Stimulated activated CD8-positive, alpha-beta memory T cell treated with anti-CD3 and anti-CD28 coated beads, Interleukin-4, amount 100 ng/mL, for 4 hours (primary cell): ENCODE measurements at places on chromosomes 1 and 21.

DNA sequence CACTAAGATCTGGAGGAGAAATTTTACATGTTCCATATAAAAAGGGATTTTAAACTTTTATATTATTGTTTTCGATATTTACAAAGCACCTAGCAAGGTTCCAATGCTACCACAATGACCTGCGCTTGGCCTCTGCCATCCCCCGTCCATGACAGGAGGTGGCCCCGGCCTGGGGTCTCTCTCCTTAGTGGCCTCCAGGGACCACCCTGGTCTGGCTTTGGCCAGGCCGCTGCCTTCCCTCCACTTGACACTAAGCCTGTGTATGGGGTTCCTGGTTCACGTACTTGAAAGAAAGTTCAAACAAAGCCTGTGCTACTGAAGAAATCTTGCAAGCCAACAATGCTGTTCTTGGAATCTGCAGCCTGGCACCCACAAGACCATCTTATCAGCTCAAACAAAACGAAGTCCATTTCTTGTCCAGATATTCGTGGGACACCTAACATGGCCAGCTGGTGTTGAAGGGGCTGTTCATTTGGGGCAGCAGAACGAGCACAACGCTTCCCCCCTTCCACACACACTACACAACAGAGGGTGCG lies 12.8 kb downstream of the PRDM15 start:
- no peak for DNase-seq

DNA sequence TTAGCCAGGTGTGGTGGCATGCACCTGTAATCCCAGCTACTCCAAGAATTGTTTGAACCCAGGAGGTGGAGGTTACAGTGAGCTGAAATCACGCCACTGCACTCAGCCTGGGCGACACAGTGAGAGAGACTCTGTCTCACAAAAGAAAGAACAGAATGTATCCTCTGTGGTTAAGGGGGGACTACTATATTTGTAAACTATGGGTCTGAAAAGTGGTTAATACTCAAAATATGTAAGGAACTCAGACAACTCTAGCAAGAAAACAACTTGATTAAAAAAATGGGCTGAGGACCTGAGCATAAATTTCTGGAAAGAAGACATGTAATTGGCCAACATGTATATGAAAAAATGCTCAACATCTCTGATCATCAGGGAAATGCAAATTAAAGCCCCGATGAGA lies 11.2 kb downstream of the FNBP1L start:
- DNase-seq, result no peak

DNA sequence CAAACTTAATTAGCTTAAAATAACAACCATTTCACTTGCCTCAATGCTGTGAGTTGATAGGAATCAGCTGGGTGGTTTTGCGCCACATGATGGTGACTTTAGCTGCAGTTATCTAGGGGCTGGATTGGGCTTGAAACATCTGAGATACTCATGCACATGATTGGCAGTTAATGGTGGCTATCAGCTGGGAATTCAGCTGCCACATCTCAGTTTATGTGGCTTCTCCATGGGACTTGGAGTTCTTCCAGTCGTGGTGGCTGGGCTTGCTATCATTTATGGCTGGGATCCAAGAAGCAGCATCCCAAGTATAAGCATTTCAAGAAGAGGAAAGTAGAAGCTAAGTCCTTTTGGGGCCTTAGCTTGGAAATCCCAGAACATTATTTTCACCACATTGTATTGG lies 36.4 kb downstream of the PDC start:
- no peak for DNase-seq

- no peak for DNase-seq
Observed at GRCh38 chr21:41562101-41563000, 54.4 kb upstream of the TMPRSS2 start.

DNA sequence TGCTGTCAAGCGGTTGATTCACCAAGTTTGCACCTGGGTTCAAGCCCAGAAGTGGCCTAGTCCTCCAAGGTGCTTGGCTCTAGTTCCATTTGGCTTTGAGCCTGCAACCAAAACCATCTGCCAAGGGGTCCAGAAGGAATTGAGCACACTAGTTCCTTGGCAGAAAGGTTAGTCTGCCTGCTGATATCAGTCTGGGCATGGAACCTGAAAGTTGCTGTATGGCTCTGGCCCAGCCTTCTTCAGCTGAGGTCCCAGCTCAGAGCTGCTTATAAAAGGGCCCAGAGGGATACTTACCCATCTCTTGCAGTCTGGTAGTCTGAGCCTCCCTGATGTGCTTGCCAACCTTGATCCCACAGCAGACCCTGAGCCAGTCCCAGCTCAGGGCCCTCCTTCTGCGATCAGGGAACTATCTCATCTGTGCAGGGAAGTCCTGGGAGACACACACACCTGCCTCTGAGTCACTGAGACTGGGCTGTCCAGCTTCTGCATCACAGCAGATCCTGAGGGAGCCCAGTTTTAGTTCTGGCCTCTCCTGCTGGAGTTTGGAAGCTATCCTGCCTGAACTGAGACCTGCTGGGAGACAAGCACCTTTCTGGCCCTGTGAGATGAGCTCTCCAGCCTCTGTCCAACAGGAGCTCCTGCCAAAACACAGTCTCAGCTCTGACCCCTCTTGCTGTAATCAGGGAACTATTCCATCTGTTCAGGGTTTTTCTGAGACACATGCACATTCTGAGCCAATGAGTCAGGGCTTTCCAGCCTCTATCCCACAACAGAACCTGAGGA lies 75.8 kb downstream of the CTH start:
- DNase-seq, result no peak

DNA sequence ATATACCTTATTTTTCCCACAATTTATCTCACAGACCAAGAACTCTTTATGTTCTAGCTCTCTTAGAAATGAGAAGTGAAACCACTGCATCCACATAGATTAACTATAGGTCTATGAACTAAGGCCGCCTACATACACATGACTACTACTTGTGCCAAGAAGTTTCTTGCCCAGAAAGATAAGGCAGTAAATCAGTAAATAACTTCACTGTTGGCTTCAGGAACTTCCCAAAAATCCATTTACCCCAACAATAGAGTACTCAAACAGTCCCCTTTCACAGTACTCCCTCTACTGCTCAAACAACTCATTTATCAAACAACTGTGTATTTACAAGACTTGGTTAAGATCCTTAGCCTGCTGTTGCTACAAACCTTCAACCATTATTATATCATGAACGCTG lies 96.5 kb downstream of the NME7 start:
- no peak for DNase-seq

- DNase-seq, result no peak
Observed at GRCh38 chr1:177514207-177514606, 343.4 kb downstream of the BRINP2 start.

- no peak for DNase-seq
Observed at GRCh38 chr1:194795917-194796593, 1609.6 kb upstream of the B3GALT2 start.

DNA sequence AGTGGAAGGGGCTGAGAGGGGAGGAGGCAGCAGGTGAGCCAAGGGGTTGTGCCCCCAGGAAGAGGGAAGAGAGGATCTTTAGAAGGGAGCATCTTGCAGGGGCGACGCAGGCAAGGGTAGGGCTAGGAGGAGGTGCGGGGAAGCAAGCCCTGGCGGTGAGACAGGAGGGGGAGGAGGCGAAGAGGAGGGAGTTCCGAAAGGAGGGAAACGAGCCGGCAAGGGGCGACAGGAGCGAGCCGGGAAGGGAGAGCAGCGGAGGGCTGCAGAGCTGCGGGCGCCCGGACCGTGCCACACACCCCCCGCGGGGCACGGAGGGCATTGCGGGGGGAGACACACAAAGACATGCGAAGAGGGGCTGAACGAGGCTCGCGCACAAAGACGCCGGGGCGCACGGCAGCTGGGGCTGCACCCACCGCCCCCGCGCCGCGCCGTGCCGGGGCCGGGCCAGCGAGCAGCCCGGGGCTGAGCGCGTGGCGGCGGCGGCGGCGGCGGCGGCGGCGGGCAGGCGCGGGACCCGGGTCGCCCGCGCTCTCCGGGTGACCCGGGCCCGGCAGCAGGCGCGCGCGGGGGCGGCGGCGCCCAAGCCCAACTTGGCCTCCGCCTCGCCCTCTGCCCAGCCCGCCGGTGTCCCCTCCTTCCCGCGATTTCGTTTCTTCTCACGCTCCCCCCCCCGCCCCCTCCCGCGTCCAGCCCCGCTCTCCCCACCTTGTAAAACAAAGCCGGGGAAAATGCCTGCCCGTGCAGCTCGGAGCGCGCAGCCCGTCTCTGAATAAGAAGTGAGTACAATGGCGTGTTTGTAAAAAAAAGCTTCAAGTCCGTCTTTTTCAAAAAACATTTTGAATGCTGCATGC lies at the start of gene KCNK2:
Gene KCNK2, plus strand, starts transcription at position 206 of the 851 bp plus-strand sequence. CDS start 649 bp downstream, outside the sequence.
- no peak for DNase-seq

GRCh38 chr1:228022571-228023293 lies 15.9 kb downstream of the WNT3A start:
- no peak for DNase-seq

DNA sequence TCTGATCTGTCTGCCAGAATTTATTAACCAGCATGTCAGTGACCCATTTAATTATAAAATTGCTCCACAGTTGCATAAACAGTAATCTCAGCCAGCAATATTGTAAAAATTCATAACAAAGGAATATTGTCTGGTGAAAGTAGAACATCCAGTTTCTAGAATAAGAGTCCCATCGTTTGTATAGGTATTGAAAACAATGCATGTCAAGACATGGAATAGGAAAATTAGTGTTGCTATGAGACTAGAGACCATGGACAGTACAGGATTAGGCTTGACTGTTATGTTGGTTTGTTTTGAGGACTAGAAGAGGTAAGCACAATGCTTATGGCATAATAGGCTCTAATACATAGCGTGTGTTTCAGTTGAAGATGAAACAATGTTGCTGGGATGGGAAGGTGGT lies 37.1 kb downstream of the ATF6 start:
- no peak for DNase-seq

DNA sequence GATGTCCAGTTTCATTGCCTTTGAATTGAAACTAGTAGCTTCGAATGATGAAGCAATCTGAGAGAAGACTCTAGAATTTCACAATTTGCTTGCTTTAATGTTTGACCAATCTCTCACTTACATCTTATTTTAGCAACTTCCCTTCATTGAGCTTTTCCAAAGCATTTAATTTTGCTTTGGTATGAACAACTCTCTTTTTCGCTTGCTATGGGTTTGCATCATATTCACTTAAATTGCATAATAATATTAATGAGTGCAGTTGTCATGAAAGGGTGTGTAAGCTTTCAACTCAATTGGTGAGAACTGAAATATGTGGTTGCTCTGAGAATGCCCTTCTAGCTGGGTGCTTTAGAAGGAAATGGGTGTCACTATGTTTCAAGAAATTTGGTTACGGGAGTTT lies 309.2 kb downstream of the HLX start:
- no peak for DNase-seq

GRCh38 chr1:153652805-153653500 lies 5.5 kb upstream of the SNAPIN start:
- no peak for DNase-seq

GRCh38 chr1:27374362-27375086 lies at the start of gene FCN3:
Gene FCN3, minus strand, starts transcription at chr1:27374824. Its CDS starts 6 bp downstream, at chr1:27374818.
- DNase-seq, result no peak

DNA sequence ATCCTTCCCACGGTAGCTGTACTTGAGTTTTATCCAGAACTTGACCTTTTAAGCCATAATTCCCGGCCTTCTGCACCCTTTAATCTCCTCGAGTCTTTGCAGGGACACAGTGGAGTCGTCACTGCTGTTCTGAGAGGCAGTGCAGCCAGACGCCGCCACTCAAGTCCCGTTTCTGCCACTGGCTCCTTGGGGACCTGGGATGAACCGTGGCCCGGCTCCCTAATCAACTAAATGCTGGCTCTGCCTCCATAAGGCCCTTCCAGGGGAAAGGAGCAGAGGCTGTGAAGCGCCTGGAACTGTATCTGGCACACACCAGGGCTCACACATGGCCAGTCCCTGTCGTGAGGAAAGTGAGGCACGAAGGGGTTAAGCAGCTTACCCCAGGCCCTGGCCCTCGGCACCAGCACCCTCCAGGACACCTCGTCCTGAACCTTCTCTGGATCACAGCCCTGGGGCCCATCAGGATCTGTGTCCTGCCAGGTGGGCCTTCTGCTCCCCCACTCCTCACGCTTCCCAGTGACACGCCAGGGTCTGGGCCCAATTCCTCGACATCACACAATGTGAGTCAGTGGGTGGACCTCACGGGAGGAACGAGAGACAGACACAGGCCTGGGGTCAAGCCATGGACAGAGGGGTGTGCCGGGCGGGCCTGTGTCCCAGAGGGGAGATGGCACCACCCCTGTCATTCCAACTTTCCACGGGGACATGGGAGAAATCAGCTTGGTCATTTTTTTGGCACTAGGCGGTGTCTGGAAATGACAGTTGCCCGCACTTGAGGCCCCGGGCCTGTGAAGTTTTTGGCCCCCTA lies 23.5 kb upstream of the C1orf174 start:
- DNase-seq, result no peak

GRCh38 chr1:86259390-86259789 lies 102.8 kb upstream of the COL24A1 start:
- no peak for DNase-seq

- no peak for DNase-seq
Observed at GRCh38 chr21:28805885-28806284, 186.8 kb downstream of the LTN1 start.

DNA sequence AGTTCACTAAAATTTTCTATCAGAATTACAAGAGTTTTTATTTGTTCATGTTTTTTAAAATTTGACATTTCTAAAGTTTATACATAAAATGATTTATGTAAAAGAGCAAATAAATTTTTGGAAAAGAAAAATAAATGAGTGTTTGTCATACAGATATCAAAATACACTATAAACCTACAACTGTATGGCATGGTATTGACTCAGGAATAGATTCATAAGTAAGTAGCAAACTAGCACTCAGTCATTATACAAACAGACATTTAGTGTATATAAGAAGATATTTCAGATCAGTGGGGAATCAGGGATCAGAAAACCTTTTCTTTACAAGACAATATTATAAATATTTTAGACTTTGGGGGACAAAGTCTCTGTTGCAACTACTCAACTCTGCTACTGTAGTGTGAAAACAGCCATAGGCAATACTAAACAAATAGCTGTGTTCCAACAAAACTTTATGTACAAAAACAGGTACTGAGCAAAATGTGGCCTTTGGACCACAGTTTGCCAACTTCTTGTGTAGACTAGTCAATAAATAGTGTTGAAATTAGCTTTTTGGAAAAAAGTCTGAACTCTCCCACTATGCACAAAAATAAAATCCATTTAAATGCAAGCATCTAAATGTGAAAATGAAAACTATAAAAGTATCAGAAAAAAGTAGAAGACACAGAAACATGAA lies 508.8 kb upstream of the CAMK1G start:
- DNase-seq, result no peak

GRCh38 chr1:112794654-112795239 lies 79.6 kb upstream of the PPM1J start:
- no peak for DNase-seq
